Activated naive CD4-positive, alpha-beta T cell treated with anti-CD3 and anti-CD28 coated beads, Interleukin-2, amount 50 U/mL, for 16 hours (primary cell): ENCODE measurements at places on chromosomes 4 and X.

GRCh38 chr4:6227412-6228157 is 27.2 kb upstream of the JAKMIP1 start:
- no peak for DNase-seq

DNA sequence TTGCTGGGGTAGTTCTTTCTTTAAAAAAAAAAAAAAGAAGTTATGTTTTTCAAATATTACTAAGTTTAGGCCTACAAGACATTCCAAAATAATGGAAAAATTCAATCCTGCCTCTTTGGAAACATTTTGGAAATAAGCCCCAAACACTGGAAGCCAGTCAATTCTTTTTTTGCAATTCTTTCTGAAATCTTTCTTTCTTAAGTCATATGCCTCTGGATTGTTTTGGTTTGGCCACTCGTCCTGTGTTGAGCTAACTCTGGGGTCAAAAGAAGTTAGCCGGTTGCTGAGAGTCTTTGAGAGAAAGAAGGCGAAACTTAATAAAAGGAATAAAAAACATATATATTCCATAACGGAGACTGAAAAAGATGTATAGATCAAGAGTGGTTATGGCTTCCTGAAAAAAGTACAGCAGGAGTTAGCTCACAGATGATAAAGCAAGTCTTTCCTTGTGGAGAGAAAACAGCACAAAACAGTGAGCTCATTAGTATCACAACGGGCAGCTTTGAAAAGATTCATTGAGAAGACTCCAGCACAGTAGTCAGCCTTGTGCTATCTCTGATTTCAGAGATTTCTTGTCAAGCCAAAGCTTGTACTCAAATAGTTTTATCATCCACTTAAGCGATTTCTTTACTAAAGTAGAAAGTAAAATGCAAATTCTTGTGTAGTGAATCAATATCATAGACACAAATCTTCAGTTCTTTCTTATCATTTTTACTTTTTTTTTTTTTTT is 64.8 kb downstream of the PLS3 start:
- DNase-seq = no peak

DNA sequence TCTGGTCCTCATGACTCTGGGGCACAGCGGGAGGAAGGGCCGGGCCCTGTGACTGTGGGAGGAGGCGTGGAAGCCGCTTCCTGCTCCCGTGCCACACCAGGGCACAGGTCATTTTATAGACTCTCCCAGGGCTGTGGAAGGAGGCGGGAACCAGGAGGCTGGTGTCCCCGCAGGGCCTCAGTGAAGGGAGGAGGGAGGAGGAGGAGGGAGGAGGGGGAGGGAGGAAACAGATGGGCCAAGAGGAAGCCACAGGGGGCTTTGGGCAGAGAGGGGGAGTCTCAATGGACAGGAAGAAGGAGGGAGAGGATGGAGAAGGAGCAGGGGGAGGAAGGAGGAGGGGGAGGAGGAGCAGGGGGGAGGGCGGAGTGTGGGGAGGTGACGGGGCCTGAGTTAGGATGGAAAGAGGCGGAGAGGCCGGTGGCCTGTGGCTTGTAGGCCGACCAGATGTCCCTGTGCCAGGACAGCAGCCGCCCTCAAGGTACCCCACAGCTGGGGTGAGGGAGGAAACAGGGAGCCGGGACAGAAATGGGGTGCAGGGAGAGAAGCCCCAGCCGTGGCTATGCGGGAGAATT is 6.2 kb upstream of the PLCXD1 start:
- no peak for DNase-seq

DNA sequence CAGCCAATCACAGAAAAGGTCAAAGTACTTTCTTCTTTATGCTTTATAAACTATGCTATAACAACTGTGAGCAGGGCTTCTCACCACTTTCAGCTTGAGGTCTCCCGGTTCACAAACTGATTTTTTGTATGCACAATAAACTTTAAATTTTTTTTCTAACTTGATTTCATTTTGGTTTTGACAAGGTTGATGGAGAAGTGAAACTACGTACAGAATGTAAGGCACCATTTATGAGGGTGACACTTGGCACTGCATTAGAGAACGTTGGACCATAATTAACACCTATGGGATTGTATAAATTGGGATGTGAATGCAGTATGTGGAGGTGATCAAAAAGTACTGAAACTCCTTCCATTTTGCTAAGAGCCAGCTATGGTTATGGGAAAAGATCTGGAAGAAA is 857.9 kb upstream of the HTR2C start:
- DNase-seq = no peak

GRCh38 chr4:21134994-21135393 is 434.7 kb downstream of the PACRGL start:
- DNase-seq = no peak

DNA sequence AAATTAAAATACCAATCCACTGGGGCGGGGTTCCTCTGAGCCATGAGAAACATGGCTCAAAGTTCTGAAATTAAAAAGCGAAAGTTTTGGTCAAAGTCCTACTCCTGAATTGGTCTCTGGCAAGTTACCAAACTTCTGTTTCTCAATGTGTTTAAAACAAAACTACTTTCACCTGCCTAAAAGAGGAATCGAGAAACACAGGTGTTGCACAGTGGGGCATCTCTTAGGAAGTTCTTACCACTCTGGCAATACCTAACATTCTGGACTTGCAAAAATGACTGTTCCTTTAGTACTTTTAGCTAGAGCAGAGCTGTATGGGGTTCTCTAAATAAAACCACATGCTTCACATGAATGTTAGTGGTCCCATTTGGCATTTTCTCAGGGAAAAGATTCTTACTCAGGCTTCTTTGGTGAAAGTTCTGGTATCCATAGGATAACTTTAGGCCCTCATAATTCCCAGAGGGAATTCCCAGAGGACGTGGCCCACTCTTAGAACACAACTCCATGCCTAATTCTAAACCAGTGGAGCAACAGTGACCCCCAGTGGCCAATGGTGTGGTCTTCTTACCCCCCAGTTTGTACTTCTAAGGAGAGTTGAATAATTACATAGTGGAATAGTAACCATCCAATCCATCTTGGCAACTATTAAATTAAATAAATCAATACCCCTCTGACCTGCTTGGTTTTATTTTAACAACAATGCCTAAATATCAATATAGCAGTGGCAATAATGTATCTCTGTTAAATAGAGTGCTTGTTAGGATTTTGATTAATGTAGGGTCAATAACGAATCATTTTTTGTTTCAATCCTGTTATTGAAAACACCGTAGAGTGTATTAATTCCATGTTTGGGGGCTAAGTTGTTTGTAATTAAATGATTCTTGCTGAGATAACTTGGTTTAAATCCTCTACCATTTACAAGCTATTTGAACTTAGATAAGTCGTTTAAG is 21.9 kb downstream of the BMP3 start:
- DNase-seq = peak; percentile 34

- DNase-seq = no peak
Observed at GRCh38 chrX:24988314-24988713, 27.5 kb downstream of the ARX start.

DNA sequence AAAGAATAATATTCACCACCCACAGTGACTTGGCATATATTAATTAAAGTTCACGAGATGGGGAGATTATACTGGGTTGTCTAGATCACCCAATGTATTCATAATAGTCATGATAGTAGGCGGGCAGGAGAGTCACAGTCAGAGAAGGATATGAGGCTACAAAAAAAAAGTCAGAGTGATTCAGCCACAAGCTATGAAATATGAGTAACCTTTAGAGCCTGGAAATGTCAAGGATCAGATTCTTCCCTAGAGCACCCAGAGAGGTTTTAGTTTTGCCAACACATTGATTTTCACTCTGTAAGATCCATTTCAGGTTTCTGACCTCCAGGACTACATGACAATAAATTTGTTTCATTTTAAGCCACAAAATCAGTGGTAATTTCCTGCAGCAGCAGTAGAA is 501.9 kb downstream of the GABRG1 start:
- no peak for DNase-seq

GRCh38 chr4:89042055-89042454 is 14.9 kb downstream of the FAM13A start:
- DNase-seq = no peak

DNA sequence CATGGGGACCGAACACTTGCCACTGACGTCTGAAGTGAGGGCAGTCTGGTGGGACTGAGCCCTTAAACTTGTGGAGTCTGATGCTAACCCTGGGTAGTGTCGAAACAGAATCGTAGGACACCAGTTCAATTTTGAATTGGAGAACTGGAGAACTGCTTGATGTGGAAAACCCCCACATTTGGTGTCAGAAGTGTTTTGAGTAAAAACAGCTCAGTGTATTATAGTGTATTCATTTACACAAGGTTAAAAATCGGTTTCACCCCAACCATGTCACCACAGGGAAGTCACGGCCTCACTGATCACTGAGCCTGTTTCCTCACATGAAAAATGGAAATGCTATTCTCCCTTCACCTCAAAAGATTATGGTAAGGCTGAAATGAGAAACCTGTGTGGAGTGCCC is 21.9 kb downstream of the PIN4 start:
- DNase-seq = no peak

DNA sequence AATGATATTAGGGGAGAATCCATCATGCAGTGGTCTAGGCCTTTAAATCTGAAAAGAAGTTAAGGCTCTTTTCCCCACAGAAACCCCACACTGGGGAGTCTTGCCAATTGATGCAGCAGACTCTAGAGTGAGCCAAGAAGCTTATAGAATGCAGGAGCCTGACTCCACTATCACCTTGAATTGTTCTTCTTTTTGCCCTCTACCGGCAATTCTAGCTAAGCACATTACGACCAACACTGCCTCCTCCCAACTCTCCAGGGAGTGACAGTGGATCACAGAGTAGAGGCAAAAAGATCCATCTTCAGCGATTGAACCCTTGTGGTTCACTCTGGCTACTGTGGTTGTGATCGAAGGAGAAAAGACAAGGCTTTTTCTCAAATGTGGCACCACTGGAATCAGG is 331.5 kb downstream of the NKX6-1 start:
- DNase-seq = no peak

DNA sequence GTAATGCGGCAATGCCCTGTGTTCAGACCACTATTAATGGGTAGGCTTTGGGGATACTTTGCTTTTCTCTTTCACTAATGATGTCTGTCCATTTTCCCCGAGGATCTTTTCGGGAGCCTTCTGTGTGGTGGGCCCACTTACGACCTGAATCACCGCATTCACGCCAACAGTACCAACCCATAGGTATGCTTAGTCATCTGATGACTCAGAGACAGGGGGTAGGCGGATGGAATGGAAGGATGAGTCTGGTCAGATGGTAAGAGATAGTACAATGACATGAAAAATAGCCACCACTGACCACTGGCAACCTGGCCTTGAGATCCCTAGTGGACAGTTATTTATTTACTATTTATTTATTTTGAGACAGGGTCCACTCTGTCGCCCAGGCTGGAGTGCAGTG is 76.0 kb upstream of the DHRSX start:
- no peak for DNase-seq

- DNase-seq = peak; percentile 12
Observed at GRCh38 chrX:16839852-16840460, 30.2 kb downstream of the RBBP7 start.

GRCh38 chr4:89338206-89338605 is 30.6 kb upstream of the GPRIN3 start:
- no peak for DNase-seq

DNA sequence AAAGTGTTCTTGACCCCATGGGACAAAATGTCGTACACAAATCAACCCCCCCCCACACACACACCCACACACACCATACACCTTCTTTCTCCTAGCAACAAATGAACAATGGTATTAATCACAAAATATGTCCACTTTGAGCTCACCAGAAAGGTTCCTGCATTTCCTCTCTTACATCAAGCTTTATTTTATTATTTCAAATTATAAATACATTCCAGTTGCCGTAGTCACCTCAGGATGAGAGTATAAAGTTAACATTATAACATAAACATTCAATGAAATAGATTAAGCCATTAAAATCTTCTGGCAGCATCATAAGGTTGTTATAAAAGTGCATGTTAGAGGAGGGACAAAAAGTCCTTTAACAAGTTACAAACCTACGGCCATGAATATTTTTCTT is 7.3 kb downstream of the XK start:
- no peak for DNase-seq

DNA sequence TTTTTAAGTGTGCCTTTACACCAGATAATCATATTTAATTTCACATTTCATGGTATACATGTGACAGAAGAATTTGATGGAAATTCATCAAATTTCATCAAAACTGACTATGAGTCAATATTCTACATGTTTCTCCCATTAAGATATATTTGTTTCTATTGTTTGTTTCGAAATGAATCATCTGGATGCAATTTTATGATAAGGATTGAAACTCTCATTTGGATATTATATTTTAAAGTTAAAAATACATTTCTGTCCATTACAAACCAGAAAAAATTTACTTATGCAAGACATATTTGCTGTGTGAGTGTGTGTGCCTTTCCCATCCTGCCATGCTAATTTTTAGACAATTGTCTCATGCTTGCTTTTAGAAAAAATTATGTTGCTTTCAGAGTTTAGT is 52.2 kb downstream of the SULT1B1 start:
- no peak for DNase-seq
